Ascending aorta (tissue), 2 donors: ENCODE measurements at places on chromosomes 1 and 21. TPM values are rescaled to one million over a fixed set of nuclear protein-coding genes. Genes with fewer than 3 reads are reported as not detected.

DNA sequence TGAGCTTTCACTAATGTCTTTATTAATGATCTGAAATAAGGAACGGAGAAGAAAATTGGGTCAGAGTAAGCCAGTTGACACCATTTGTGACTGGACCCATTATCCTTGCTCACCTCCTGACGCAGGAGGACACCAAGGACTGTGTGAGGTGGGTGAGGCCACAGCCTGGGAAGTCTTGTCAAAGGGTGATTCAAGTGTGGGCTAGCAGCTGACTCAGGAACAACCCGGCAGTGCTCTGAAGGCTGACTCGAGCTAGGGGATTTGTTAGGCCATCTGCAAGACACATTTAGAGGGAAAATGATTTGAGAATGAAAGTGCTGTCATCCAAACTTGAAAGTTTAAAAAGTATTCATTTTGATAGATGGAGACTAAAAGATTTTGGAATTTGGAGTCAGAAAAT is 21.2 kb downstream of the PRRX1 start:
- no peak for DNase-seq

- DNase-seq: no peak
Measured at GRCh38 chr21:42030311-42030710, 20.2 kb upstream of the ZBTB21 start.

GRCh38 chr1:6329851-6330250 is 63.7 kb downstream of the ACOT7 start:
- DNase-seq: no peak

DNA sequence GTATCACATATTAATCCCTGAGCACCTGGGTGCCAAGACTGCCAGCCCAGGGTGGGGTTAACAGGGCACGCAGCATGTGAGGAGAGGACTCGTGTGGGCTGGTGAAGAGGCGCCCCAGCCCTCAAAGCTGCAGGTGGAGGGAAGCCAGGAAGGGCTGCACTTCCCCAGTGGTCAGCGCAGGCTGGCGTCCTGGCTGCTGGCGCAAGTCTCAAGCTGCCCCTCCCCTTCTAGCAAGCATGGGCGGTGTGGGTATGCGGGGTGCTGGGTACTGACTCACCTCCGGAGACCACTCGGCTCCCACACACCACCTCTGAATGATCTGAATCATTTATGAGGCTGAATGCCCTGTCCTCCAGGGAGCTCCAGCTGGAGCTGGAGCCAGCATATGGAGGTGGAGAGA is 44.0 kb downstream of the EIF2D start:
- no peak for DNase-seq

DNA sequence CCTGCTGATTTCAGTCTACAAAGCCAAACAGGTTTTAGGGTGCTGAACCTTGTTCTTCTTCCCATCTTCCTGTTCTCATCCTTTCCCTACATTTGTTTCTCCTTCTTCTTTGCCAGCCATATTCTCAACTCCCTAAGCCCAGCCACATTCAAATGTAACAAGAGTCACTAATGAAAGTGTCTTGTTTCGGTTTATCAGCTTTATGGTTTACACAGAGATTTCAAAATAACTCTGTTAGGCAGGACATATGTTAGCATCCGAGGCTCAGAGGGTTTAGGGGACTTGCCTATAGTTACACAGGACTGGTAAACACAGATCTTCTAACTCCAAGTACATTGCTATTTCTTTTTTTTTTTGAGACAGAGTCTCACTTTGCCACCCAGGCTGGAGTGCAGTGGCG is 61.3 kb downstream of the NDUFS5 start:
- DNase-seq: no peak

DNA sequence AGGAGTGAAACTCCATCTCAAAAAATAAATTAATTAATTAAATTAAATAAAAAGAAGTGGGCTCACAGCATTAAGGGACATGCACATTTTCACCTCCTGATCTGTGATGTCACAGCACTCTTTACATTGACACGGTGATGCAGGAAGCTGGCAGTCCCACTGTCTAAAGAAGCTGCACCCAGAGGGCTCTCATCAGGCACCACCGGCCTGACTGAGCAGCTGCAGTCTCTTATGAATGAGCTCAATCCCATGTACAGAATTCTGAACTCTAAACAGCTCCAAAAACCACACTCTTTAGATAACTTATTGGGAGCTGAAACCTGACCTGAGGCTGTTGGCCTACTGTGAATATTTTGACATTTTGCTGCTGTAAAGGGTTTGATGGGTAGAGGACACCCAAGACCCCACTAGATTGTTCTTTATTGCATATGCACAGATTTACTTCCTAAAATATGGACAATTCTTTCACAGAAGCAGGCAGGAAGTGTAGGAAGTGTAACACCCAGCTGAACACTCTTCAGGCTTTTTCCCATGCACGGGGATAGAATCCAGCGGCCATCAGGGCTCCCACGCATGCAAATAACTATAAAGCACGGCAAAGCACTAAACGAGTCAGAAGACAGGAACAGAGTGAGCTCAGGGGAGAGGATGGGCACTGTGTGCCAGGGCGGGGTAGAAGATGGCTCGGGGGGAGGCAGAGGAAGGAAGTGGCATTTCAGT is 46.2 kb downstream of the L1TD1 start:
- no peak for DNase-seq

Gene TTC3
- 70.7 TPM for total RNA-seq

GRCh38 chr1:223057569-223058093 is 85.4 kb downstream of the TLR5 start:
- DNase-seq: no peak

Gene HSD3B2
- 9.9 TPM for total RNA-seq

DNA sequence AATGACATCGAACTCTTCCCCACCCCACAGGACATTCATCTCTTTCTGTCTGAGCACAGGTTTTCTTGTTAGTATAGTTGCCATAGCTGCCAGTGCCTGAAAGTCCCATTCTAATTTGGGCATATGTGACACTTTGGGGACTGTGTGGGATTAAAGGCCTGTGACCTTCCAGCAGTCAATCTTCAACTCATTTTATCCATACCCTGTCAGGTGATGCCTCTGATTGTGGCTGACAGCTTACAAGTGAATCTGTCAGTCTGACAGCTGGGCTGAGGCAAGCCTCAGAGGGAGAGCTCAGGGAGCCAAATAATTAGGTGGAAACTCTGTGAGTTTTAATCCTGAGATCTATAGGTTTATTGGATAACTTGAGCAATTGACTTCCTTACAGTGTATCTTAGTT is 29.6 kb downstream of the ZCCHC17 start:
- no peak for DNase-seq

Gene ALG14
- total RNA-seq: not detected

DNA sequence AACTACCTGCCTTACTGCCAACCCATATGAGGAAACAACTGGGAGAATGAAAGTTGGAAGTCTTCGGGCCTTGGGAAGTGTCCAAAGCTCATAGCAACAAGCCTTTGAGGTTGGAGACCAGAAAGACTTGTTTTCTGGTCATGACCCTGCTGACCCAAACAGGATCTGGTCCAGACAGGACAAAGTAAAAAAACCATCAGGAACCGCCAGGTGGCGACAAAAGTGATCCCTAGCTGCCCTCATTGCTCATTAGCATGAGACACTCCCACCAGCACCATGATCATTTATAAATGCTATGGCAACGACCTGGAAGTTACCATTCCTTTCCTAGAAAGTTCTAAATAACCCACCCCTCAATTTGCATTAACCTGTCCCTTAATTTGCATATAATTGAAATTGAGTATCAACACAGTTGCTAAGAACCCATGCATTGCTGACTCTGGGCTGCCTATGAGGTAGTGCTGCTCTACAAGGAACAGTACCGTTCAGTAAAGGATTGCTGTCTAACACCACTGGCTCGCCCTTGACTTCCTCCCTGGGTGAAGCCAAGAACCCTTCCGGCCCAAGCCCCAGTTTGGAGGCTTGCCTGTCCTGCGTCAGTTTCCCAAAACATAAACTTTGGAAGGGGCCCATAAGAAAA is 89.0 kb downstream of the URB2 start:
- DNase-seq: no peak

GRCh38 chr1:20138961-20139550 is at the start of gene PLA2G2F:
Gene PLA2G2F, plus strand, starts transcription at chr1:20139323. Its CDS starts 105 bp downstream, at chr1:20139428.
- DNase-seq: no peak

GRCh38 chr1:212512816-212513559 is 80.3 kb downstream of the NENF start:
- DNase-seq: no peak

DNA sequence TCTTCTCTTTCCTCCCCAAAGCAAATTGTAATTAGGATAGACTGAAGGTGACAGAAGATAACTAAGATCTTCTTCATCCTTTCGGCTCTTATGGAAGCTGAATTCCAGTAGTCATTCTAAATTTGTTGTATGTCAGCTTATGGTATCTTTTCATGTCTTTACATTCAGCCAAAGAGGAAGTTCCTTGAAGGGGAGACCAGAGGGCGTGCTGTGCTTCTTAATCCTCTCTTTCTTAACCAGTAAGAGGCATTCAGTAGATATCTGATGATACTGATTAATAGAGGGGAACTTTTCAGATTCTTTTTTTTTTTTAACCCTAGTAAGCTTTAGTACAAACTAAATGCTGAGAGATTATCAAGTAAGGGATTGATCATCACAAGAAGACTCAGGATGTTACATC is 102.3 kb downstream of the OSBPL9 start:
- DNase-seq: no peak

DNA sequence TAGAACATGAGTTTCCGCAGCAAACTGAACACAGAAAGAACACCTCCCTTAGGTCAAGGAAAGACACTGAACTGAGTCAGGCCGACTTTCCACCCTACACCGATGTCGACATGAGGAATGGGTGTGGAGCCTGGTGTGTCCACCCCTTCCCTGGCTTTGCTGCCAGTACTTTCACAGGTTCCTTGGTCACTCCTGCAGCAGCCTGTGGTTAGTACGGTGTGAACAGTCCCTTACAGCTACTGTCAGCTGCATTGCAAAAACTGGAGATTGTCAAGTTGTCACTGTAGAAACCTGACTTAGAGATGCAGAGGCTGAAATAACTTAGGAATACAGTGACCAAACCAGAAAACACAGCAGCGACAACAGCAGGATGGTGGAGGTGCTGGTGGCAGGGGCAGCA is 7.1 kb downstream of the PGLYRP3 start:
- no peak for DNase-seq

Gene BLACAT1
- total RNA-seq: not detected

- DNase-seq: no peak
Measured at GRCh38 chr1:187570166-187570565, 741.4 kb downstream of the PLA2G4A start.

GRCh38 chr1:150472601-150473200 is 14.5 kb upstream of the TARS2 start:
- no peak for DNase-seq

Gene S100A7
- total RNA-seq: not detected

Gene NENF
- 186 TPM for total RNA-seq

Gene TLCD4
- 2.7 TPM for total RNA-seq

DNA sequence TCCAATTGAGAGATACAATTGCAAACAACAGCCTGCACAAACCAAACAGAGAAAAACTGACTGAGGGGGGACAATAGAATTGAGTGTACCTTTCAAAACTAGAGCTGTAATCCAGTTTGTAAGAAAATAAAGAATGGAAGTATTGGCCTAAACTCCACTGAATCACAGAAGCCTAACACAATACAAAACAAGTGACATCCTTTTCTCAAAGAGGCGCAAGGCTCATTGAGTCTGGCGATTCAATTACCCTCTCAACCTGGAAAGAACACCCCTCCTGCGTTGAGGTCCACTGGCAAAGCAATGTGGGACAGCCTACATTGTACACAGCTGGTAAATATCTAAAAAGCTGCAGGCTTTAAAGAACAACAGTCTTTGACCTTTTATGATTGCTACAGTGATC is 182.6 kb downstream of the DPYD start:
- DNase-seq: no peak

- DNase-seq: no peak
Measured at GRCh38 chr1:215202868-215203267, 120.3 kb downstream of the KCNK2 start.

DNA sequence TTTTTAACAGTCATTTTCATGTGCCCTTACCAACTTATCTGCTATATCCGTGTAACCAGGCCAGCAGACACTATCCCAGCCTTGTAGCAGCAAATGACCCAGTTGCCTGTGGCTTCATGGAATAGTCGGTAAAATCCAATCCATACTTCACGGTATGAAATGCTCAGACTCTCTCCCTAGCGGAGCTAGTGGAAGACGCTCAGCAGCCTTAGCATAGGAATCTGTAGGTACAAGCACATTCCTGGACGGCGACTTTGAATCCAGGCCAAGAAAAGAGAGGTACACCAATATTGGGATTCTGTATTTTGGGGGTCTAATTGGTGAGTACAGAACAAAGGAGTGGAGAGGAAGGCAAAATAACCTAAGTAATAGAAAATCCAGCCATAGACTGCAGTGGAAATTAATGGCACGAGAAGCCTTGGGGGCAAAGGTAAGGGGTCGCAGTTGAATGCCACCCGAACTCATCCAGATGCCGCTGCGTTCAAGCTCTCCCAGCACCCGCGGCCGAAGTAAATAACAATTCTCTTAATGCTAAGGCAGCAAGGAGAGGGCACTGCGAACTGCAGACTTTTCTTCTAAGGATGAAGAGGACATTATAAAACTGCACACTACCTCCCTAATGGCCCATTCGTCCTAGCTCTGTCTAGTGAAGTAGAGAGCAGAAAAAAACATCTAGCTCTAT is 17.7 kb upstream of the TBX15 start:
- DNase-seq: no peak

DNA sequence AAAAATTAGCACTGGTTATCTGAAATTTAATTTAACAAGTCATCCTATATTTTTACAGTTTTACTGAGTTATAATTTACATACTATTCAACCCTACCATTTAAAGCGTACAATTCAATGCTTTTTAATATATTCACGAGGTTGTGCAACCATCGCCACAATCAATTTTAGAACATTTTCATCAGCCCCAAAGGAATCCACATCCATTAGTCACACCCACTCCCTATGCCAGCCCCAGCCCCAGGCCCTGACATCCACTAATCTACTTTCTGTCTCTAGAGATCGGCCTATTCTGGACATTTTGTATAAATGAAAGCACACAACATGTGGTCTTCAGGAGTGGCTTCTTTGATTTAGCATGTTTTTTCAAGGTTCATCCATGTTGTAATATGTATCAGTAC is 134.7 kb downstream of the PSMG1 start:
- DNase-seq: peak; percentile 5

Gene HES5
- total RNA-seq: not detected

DNA sequence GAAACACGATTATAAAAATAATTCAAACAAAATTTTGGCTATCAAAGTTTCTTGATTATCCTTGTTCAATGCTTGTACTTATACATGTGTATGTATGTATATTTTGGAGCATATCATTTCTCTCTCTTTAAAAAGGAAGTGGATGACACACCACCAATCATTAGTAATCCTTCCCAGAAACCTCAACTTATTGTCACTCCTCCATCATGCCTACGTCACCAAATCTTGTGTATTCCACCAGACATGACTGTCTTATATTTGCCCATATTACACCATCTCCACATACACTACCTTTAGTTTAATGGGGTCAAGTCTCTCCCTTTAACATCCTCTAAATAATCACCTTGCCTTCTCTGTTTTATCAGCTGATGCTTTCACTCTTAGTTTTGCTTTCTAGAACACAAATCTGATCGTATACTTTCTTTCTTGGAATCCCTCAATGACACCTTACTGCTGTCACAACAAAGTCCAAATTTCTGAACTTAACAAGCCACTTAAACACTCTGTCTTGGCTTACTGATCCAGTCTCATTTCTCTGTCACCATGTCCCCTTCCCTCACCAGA is 124.0 kb downstream of the BRINP3 start:
- no peak for DNase-seq
